ENCODE measurements at places on chromosomes 13 and 19.

- DNase-seq: no peak
These were observed 463.2 kb downstream of the KLF5 start for GRCh38 chr13:73521985-73522524.

DNA sequence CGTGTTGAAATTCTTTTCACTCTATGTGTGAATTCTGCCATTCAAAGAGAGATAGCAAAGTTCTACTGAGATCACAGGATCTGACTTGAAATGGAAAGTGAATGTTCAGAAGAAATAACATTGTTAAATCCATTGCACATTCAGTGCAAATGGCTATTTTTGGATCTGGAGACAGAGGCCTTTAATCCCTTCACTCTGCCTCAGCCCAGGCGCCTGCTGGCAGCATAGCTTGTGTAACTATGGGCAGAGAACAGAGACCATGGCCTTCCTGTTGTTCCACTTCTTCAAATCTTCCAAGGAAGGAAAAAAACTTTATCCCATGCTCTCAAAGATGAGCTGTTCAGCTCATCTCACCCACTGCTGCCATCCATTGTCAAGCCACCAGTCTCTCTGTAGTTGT, 265.4 kb downstream of the LMO7 start:
- DNase-seq: no peak

- peak; percentile 76 for DNase-seq
These were observed 3.6 kb upstream of the MYO1F start for GRCh38 chr19:8580710-8581281.

DNA sequence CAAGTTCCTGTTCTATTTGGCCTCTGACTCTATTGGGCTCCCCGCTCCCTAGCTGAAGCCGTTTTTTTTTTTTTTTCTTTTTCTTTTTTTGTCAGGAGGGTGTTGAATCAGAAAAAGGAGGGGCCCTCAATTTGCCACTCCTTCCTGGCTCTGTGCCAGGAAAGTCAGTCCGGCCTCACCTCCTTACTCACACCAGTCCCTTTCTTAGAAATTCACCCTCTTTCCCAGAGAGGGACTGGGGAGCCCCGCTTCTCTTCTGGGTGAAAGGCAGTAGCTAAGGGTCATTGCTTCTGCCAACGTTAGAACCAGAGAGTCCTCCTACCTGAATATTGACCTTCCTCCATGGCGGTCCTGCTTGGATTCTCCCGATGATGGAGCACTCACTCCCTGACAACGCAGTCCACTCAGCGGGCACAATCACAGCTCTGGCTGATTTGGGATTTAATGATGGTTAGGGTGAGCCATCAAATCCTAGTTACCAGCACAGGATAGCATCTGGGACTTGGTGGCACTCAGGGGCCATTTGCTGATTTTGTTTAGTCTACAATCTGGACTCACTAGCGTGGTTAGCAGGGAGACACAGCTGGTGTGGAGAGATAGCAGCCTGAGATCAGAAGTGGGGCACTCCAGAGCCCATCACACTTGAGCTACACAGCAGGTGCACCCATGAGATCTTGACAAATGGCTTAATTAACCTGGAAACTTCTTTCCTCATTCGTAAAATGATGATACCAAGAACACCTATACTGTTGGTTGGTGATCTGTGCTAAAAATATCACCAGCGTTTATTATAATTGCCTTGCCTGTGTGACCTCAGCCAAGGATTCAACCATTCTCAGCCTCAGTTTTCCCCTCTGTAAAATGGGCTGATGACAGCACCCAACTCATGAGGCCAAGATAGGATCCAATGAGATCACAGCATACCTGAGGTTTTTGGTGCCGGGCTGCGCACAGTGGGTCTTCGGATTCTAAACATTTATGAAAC, 2.2 kb downstream of the FCER2 start:
- DNase-seq: no peak

GRCh38 chr19:472005-472858, 11.4 kb upstream of the SHC2 start:
- no peak for DNase-seq
